ENCODE measurements at places on chromosomes 5 and 9.
A peak's percentile ranks its signal among the peaks of the same experiment; 100 is the strongest.

DNA sequence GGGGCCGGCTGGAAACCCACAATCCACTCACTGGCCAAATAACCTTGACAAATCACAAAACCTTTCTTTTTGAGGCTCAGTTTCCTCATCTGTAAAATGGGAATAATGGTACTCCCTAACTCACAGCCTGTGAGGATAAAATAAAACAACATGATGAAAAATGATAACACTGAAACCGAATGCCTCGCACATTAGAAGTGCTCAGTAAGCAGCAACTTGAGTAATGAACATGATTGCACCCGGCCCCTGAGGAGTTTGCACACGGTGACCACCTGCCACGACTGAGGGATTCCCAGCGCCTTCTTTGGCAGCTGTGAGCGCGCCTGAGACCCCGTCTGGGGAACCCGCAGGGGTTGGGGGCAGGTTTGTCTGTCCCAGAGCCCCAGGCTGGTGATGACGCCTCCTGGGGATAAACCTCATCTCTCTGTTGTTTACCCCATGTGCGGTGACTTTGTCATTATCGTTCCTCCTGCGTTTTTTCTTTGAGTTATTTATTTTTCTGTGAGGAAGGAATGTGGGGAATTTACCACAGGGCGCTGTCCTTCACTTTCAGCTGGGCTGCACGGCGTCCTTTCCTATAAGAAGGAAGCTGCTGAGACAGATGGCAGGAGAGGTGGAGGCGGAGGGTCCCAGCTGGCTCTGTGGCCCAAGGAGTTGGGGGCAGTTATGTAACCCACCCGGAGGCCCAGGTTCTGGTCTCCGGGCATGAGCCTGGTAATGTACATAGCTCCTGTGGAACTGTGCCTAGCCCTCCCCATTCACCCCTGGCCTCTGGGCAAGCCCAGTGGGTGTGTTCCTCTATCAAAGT lies 3.0 kb upstream of the SYNPO start:
- no peak for DNase-seq

DNA sequence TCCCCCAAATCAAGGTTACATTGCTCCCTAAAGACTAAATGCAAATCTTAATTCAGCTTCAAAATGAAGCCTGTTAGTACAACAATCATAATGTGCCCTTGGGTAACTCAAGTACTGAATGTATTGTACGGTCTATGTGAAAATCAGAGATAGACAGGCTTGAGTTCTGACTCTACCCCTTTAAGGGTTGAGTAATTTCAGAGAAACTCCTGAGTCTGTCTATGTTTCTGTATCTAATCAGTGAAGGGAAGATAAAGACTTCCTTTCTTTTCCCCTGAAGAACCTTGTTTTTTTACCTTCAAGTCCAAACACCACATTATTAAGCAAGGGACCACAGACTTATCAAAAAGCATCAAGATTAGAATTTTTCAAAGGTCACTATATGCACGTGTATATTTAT lies 108.2 kb downstream of the MPDZ start:
- no peak for DNase-seq

GRCh38 chr5:153964880-153965645 lies 73.6 kb downstream of the FAM114A2 start:
- peak; percentile 68 for DNase-seq

- no peak for DNase-seq
These were observed 501 bp upstream of the MAP1B start for GRCh38 chr5:72106817-72107130.

DNA sequence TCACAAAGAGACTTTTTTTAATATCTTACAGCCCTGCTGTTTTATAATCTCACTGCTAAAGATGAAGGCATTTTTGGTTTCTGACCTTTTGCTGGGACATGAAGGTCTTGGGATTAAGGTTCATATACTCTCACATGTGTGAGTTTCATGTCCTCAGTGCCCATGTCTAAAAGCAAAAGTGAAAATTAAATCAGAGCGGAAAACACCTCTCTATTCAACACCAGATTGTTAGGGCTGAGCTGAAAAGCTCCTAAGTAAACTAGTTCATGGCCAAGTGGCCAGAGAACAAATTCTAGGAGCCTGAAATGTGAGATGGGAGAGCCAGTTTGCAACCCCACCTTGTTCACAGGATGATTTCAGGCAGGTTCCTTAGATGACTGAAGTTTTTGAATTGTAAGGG lies 110.9 kb downstream of the GRIA1 start:
- no peak for DNase-seq

DNA sequence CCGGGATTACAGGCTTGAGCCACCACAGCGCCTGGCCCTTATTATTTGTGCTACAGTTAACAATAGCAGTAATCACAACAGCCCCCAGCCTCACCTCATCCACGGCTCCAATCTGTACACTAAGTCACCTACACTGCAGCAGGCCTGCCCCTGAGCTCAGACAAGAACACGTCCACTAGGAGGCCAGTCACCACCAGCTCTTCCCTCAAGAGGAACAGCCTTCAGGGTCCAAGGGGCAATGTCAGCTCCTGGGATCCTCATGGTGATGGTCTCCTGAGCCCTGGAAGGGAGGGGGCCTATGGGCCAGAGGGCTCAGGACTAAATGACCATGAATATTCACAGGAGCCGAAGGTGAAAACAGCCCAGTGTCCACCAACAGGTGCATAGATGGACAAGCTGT lies 67.7 kb downstream of the VAV2 start:
- DNase-seq = no peak

DNA sequence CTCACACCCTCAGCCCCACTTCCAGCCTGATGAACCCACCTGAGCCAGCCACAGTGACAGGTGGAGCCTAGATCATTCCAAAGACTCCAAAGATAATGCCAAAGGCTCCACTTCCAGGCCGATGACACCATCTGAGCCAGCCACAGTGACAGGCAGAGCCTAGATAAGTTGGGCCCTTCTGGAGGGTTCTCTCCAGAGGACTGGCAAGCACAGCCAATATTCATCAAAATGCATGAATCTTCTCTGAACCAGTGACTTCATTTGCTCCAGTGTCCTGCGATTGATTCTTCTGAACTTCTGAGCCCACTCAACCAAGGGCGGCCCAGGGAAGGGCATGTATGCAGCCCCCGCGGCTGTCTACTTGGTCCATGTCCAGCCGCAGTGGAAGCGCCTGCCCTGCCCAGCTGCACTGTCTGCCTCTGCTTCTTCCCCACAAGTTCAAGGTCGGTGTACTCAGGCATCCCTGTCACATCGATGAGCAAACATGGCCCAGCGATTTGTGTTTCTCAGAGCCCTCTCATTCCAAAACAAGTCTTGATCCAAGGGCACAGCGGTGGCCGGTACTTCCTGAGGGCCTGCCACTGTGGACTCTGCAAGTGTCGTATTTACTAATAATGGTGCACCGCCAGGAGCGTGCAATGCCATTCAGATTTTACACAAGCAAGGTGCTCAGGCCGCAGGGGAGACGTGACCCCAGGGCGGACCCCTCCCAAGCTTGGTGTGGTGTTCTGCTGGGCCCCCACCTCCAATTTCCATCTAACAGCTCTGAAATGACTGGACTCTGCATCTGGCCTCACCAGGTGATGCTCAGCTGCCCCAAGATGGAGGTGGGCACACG lies 107.0 kb downstream of the VAV2 start:
- no peak for DNase-seq

DNA sequence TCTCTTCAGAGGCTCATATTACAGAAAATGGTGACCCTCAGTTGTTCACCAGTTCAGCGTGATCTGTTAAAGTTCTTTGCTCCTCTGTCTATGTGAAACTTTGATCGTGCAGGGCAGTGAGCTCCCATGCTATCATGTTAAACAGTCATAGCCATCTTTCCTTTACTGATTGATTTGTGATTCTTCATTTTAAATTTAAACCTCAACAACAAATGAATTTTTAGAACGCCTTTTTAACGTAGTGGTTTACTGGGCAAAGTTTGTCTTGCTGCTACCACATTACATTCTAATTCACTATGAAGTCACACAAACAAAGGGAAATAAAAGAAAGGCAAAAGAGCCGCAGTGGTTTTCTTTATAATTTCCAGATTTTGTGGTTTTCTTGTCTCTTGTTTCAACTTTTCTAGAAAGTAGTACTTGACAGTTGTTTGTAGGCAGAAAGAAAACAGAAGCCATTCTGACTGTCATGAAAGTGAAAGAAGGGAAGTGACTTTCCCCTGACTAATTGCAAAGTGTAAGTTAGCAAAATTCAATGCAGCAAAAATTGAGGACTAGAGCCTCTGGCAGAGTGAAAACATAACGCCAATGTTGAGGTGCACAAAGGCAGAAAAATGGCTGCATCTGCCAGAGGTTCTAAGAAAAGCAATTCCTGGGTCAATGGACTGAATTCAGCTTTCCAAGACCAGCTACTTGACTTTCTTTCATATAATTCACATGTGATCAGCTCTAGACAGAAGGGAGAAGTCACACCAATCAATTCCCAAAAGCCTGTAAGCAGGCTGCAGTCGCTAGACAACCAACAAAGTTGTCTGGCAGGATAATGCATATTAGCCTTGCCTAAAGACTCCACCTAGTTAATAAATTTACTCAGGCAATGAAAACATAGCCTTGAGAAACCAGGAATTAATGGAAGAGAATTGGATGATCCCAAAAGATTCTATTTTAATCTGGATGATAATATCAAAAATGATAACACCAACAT lies 7.1 kb upstream of the IFNA6 start:
- no peak for DNase-seq

DNA sequence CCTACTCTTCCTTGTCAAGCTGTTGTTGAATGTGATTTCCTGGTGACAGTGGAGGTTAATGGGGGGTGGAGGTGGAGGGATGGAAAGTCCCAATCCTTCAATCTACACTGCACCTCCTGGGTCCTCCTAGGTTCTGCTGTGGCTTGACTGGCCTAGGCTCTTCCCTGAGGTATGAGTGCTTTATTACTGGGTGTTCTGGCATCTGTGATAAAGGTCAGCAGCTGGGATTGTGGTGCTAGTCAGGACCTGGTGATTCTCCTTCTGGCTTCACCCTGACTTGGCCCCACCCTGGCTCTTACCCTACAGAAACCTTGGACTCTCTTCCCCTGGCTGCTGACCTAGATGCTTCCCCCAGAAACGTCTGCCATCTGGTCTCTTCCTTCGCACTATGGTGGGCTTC lies 194.3 kb downstream of the ARHGEF28 start:
- no peak for DNase-seq

DNA sequence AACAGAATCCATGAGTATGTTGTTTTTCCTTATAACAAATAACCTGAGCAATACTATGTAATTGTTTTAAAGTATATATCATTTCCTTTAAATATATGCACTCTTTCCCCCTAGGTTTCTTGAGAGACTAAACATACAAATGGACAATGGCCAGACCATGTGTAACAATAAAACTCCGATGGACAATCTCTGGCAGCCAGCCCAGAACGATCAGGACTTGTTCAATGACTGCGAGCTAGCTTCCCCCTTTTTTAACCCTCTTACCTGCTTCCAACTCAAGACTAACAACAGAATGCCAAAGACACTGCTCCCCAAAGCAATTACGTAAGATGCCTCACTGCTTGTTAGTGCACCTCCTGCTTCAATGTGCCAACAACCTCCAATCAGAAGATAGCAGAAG lies 94.9 kb downstream of the HTR4 start:
- DNase-seq = no peak

DNA sequence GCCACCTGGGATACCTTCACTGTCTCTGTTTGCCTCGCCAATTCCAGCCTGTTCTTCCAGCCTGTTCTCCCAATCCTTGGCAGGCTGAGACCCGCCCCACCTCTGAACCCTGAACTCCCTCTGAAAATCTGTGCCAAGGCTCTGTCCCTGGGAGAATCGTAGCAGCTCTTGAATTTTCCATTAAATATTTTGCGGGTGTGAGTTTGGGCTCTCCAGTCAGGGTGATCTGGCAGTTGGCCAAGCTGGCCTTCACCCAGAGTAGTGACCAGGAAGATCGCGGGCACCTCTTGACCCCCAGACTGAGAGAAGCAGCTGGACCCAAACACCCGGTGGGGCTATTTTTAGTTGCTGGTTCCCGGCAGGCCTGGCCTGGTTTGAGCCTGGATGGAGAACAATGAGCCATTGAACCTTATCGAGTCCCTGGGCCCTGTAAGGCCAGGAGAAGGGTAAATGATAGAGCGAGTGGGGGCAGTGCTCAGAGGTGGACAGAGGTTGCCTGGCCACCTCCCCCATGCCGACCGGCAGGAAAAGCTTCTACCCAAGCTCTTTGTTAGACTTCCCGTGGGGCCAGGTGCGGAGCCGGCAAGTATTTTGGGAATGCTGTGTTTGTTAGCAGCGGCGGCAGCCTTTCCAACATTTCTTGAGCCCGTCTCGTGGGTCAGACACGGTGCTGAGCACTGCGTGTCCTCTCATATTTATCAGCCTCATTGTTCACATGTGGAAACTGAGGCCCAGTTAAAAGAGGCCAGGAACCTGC lies 146.2 kb downstream of the RGS3 start:
- DNase-seq = no peak

DNA sequence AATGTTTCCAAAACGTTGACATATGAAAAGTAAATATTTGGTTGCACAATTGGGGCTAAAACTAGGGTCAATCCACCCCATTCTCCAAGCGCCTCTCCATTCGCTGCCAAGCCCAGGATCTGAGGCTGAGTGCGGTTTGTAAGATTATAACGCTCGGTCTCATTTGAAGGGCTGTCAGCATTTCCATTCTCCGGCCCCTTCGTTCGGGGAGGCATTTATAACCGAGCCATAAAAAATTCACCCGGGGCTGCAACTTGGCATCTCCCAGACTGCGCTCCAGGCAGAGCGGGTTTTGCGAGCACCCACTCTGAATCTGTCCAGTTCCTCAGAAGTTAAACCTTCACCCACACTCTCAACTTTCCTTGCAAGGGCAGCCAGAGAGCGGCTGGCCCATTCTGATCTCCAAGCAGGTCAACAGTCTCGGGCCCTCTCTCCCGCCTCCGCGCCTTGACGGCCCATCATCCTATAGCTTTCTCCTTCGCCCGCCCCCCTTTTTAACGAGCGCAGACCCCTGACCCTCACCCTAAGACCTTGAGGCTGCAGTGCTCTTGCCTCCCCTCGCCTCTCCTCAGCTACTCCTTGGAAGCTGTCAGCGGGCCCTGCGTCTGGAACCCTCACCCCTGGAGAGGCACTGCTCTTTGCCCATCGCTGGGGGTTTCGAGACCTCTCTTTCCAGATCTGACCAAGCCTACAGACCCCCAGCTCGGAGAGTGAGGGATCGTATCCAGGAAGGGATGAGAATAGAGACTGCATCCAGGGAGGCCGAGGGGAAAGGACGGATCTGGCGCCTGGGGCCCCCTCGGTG lies 1.1 kb downstream of the SLIT3 start:
- DNase-seq = peak; percentile 20

GRCh38 chr5:59354811-59355210 lies 538.7 kb downstream of the PDE4D start:
- DNase-seq = no peak

DNA sequence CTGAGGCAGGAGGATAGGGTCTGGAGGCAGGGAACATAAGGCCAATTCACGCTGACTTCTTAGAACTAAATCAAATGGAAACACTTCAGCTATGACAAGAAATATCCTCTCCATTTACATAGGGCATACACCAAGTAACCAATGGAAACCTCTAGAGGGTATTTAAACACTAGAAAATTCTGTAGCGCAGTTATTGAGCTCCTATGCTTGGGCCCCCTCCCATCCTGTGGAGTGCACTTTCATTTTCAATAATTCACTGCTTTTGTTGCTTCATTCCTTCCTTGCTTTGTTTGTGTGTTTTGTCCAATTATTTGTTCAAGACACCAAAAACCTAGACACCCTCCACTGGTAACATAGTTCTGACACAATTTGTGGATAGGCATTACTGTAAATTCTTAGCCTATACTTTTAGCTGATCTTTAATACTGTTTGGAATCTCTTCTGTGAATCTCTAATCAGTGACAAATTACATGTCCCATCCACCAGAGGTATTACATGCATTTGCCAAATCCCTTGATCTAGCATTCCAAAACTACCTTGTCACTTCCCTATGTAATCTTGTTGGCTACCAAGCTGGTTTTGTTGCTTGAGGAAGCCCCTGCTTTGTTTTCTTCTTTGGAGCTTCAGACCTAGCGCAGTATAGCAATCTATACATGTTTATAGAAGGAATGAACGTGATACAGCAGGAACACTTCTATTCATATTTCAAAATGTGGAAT lies 61.6 kb downstream of the ST8SIA4 start:
- DNase-seq = no peak

All from SK-N-DZ (cell line).